ENCODE measurements at places on chromosomes 1 and 21.

DNA sequence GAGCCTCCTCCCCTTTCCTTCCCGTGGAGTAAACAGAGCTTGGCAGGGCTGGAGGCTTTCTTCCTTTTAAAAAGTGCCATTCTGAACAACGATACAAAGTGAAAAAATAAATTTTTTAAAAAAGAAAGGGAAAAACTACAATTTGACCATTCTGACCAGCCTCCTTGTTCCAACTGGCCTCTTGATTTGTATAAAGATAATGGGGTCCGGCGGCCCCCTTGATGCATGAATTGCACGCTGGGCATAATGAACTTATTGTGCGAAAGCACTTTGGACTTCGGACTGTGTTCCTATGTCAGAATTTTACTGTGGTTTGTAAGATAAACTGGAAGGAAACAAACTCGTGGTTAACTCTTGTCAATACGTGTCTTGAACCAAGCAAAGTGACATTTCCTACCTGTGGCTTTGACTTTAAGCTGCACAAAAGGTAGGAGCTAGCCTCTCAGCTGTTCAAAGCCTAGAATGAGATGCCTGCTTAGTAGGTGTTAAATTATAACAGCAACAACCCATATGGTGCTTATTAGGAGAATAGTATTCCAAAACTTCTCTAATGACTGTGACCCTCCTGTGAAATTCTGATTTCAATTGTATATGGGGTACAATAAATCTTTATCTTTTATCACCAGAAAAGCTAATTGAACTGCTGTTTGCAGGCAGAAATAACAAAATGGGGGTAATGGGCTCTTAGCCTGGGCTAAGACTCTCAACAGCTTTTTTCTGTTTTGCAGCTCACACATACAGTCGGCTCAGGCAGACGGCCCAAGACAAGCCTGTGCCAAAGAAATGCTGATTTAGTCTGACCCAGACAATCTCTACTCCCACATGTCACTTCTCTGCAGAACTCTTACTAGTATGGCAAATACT, 9.3 kb downstream of the IRF2BP2 start:
- peak; percentile 35 for DNase-seq

DNA sequence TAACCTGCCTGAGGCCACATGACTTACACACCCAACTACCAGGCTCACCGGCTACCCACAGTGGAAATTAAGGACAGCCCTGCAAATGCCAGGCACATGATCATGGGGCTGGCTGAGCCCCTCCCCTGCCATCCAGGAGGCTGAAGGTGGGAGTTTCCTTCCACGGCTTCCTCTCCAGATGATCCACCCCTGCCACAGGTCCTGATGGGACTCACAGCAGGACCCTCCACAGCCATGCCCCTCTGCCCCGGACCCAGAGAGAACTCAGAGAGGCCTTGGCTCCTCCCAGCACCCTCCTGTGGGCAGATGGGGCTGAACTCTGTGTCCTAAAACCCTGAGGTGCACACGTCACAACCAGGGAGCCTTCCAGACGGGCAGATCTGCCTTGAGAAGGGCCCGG, 29.1 kb upstream of the CASZ1 start:
- no peak for DNase-seq

- peak; percentile 98 for DNase-seq
Measured at GRCh38 chr21:38802050-38803026, 3.4 kb upstream of the ETS2 start.

DNA sequence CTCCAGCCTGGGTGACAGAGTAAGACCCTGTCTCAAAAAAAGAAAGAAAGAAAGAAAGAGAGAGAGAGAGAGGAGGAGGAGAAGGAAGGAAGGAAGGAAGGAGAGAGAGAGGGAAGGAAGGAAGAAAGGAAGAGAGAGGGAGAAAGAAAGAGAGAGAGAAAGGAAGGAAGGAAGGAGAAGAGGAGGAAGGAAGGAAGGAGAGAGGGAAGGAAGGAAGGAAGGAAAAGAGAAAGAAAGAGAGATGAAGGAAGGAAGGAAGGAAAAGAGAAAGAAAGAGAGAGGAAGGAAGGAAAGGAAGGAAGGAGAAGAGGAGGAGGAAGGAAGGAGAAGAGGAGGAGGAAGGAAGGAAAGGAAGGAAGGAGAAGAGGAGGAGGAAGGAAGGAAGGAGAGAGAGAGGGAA, 82.2 kb upstream of the ATP1B1 start:
- DNase-seq, result no peak

GRCh38 chr1:117735045-117735992, 129.5 kb downstream of the TENT5C start:
- peak; percentile 58 for DNase-seq

- DNase-seq, result no peak
Measured at GRCh38 chr1:147725685-147726084, 34.7 kb downstream of the GJA5 start.

GRCh38 chr1:29120947-29121485, 2.7 kb downstream of the TMEM200B start:
- DNase-seq, result no peak

GRCh38 chr1:233570216-233570615, 43.7 kb upstream of the KCNK1 start:
- no peak for DNase-seq

DNA sequence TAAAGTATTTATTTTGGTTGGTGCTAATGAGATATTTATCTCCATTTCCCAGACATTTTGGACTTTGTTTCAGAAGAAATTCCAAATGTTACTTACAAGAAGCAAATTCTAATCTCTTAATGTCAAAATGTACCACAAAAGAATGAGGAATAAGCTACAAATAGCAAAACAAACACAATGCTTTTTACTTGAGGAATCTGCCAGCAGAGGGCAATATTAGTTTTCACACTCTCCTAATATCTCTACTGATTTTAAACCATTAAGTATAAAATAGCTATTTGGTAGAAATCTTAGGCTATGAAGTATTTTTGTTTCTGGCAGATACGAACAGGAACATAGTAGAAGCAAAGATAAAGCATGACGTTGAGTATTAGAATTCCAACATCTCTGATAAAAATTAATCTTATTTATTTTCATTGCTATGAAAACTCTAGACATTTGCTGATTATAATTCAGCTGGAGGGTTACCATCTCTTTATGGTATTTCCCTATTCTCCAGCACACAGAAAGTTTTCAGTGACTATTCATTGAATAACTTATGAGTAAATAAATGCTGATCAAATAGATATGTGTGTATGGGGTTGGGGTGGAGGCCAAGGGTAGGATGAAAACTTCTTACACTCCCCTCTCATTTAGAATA, 13.4 kb upstream of the HMCN1 start:
- DNase-seq, result peak; percentile 65

- no peak for DNase-seq
Measured at GRCh38 chr1:99003581-99004253, 944 bp downstream of the PLPPR5 start.

GRCh38 chr1:191910245-191910644, 248.0 kb upstream of the RGS18 start:
- no peak for DNase-seq

DNA sequence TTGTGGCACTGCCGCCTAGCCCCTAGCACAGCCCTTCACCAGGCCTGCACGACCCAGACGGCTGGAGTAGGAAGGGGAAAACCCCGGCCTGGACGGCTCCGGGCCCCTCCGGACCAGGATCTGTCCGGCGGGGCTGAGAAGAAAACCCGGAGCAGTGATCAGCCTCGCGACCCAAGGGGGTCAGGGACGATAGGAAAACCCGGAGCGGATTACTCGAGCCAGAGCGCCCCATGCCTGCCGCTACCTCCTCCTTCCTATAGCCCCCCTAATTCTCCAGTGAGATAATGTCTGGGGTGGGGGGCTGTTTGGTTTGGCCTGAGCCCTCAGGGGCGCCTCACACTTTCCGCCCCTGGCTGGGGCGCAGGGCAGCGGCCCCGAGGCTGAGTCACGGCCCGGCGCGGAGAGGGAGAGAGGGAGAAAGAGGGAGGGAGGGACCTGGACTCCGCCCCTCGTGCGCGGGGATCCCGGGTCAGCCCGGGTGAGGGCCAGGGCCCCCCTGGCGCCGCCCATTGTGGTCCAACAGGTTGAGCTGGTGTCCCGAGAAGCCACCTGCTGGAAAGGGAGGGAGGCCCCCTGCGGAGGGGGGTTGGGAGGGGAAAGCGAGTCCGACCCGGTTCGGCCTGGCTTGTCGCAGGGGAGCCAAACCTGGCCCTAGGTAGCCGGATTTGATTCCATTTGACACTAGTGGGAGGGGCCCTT, 1.7 kb upstream of the ZBTB7B start:
- peak; percentile 98 for DNase-seq

DNA sequence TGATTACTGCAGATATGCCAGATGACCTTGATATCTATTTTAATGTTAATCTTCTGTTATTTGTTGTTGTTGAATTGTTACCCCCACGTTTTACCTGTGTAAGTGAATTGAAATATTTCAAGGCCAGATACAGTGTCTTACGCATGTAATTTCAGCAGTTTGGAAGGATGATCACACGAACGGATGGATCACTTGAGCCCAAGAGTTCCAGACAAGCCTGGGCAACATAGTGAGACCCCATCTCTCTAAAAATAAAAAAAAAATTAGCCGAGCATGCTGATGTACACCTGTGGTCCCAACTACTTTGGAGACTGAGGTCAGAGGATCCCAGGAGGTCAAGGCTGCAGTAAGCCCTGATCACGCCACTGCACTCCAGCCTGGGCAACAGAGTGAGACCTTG, 32.2 kb downstream of the SDCCAG8 start:
- DNase-seq, result no peak

DNA sequence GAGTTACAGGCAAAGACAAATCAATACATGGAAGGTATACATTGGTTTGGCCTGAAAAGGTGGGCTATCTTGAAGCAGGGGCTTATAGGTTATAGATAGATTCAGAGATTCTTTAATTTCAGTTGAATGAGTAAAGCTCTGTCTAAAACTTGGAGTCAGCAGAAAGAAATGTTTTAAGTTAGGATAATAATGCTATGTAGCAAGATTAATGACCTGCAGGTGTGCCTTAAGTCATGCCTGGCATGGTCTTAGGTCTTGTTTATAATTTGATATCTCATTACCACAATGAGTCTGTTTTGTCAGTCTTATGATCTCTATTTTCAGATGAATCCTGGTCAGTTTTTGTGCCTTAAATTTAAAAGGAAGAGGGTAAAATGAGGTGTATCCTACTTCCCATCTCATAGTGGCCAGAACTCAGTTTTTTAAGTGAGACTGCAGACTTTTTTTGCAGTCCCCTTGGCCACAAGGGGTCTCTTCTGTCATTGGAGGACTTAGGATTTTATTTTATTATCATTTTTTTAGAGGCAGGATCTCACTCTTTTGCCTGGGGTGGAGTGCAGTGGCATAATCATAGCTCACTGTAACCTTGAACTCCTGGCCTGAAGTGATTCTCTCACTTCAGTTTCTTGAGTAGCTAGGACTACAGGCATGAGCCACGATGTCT, 21.3 kb upstream of the PGBD2 start:
- DNase-seq, result no peak

DNA sequence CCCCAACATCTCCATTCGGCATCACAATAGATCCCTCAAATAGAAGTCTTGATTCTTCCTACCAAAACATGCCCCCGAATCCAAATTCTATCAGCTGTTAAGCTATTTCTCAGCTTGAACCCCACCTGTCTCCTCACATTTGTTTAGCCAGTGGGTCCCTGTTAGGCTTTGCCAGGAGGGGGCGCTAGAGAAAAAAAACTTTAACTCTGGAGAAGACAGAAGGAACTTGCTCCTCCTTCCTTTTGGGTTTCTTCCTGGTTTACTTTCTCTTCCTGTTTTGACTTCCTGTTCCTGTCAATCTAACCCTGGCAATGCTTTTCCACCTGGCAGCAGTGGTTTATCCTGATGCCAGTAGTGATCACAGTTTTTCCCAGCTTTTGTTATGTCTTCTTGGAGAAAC, 95.6 kb upstream of the KCNK1 start:
- DNase-seq, result peak; percentile 14

DNA sequence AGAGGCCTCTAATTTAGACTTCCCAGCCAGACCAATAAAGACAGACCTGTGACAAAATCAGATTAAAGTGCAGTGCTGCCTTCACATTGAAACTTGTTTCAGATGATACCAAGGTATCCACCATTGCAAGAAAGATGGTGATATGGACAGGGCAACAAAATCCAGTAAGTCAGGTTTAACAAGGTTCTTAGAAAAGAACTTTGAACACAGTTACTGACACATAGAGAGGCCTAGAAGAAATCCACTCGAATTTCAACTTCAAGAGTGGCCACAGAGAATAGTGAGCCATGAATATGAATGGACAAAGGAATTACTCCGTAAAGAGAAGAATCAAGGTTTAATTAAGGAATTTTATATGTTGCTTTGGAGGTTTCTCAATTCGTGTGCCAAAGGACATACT, 230.4 kb downstream of the KCNT2 start:
- peak; percentile 63 for DNase-seq

GRCh38 chr1:15703562-15703961, 19.4 kb downstream of the PLEKHM2 start:
- peak; percentile 33 for DNase-seq

DNA sequence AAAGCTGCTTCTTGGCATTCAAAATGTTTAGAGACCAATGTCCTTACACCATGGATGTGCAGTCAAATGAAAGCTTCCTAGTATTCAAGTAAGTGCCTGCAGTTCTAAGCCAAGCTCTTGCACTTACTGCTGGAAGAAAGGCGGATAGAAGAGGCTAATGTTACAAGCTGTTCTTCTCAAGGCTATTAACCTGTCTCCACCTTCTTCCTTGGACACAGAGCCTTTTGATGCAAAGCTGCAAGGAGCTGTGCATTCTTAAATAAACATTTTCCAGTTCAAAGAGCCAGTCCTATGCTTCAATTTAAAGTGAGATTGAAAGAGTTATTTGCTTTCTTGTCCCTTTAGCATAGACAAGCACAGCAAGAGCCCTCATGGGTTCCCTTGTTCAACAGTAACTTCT, 167.9 kb upstream of the RUNX1 start:
- DNase-seq, result no peak

DNA sequence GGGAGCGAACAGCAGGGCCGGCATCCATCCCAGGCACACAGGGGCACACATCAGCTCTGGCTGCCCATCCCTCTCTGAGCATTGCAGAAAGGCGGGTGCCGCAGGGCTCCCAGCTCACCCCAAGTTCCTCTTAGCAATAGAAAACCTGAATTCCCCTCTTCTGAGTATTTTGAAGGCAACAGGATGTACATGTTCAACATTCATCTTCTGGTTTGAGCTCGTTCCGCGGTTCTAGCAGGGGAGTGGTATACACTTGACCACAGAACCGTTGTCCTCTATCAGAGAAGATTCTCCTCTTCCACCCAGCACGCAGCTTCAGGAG, 23.6 kb downstream of the ACTA1 start:
- no peak for DNase-seq

- no peak for DNase-seq
Measured at GRCh38 chr21:27719226-27719625, 752.3 kb upstream of the ADAMTS5 start.

GRCh38 chr1:167056529-167057231, 33.5 kb downstream of the GPA33 start:
- no peak for DNase-seq

- no peak for DNase-seq
Measured at GRCh38 chr1:7628273-7628672, 142.8 kb upstream of the VAMP3 start.

GRCh38 chr1:26112407-26112775, 767 bp downstream of the PDIK1L start:
- no peak for DNase-seq

DNA sequence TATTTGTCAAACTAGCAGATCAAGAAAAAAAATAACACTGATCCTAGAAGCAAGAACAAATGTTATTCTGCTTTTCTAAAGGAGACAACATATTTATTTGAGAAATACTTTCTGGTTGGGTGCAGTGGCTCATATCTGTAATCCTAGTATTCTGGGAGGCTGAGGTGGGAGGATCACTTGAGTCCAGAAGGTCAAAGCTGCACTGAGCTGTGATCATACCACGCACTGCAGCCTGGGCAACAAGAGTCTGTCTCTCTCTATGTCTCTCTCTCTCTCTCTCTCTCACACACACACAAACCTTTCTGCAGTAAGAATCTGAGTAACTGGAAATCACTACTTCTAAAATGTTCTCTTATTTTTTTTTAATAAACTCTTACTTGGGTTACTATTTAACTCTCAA, 31.2 kb downstream of the PRPF38A start:
- no peak for DNase-seq

All from trophoblast cell (in vitro differentiated cells and primary cell).